Smooth muscle cell of trachea (primary cell): ENCODE measurements at places on chromosomes 16 and 17. TPM values are rescaled to one million over a fixed set of nuclear protein-coding genes. Genes with fewer than 3 reads are reported as not detected.

Gene HERPUD1
- 86.5 and 108 TPM in 2 replicates for total RNA-seq

Gene HEATR9
- total RNA-seq = not detected in 2 replicates

Gene DUSP14
- 68.9 and 82.4 TPM in 2 replicates for total RNA-seq

Gene OR1A1
- not detected in 2 replicates for total RNA-seq

Gene CCDC144A
- total RNA-seq = 4.2 and 10.9 TPM in 2 replicates

Gene KRT33B
- total RNA-seq = not detected in 2 replicates

Gene ELMO3
- 0.29 and 0.66 TPM in 2 replicates for total RNA-seq

Gene EPN3
- total RNA-seq = under 0.01 TPM in 1 of 2 replicates, not detected in the other

Gene RFFL
- 16.7 and 27.5 TPM in 2 replicates for total RNA-seq

Gene TMEM220
- total RNA-seq = 1.2 and 2.8 TPM in 2 replicates

Gene HOXB3
- 16.7 and 17.3 TPM in 2 replicates for total RNA-seq

Gene SCIMP
- not detected in 2 replicates for total RNA-seq

Gene NOXO1
- 0.15 TPM in 1 of 2 replicates, not detected in the other for total RNA-seq

Gene CLEC3A
- not detected in 2 replicates for total RNA-seq

Gene LAT
- 0.99 and 1.5 TPM in 2 replicates for total RNA-seq

Gene TUBB3
- 559 and 710 TPM in 2 replicates for total RNA-seq

Gene TEKT5
- 0.15 TPM in 1 of 2 replicates, not detected in the other for total RNA-seq

Gene USP36
- total RNA-seq = 17.7 and 28.4 TPM in 2 replicates

Gene EXOC3L1
- 0.17 TPM in 1 of 2 replicates, not detected in the other for total RNA-seq

Gene C17orf50
- total RNA-seq = not detected in 2 replicates

Gene CFAP97D1
- total RNA-seq = under 0.01 TPM in 1 of 2 replicates, not detected in the other

Gene ETV4
- 1.2 and 1.5 TPM in 2 replicates for total RNA-seq

Gene G6PC1
- total RNA-seq = not detected in 2 replicates

Gene ITGB4
- 0.50 and 4.2 TPM in 2 replicates for total RNA-seq

Gene LGALS9
- 0.99 TPM in 1 of 2 replicates, not detected in the other for total RNA-seq

Gene ESRP2
- 0.15 and 0.99 TPM in 2 replicates for total RNA-seq

Gene ZNF213
- 9.0 and 11.6 TPM in 2 replicates for total RNA-seq

Gene TP53TG3C
- not detected in 2 replicates for total RNA-seq

Gene FLYWCH2
- total RNA-seq = 73.9 and 77.1 TPM in 2 replicates

Gene NFATC2IP
- 19.0 and 22.5 TPM in 2 replicates for total RNA-seq

Gene CCL5
- 0.50 TPM in 1 of 2 replicates, not detected in the other for total RNA-seq

Gene PNMT
- total RNA-seq = 0.17 TPM in 1 of 2 replicates, not detected in the other

Gene RNU2-1
- total RNA-seq = not detected in 2 replicates

Gene TP53TG3F
- total RNA-seq = not detected in 2 replicates

Gene KRTAP3-2
- total RNA-seq = not detected in 2 replicates

Gene ACLY
- 171 and 230 TPM in 2 replicates for total RNA-seq

Gene SCRN2
- 51.9 and 53.8 TPM in 2 replicates for total RNA-seq

Gene SLC7A6OS
- total RNA-seq = 16.0 and 19.5 TPM in 2 replicates
